ENCODE measurements at places on chromosomes 11 and 22.

DNA sequence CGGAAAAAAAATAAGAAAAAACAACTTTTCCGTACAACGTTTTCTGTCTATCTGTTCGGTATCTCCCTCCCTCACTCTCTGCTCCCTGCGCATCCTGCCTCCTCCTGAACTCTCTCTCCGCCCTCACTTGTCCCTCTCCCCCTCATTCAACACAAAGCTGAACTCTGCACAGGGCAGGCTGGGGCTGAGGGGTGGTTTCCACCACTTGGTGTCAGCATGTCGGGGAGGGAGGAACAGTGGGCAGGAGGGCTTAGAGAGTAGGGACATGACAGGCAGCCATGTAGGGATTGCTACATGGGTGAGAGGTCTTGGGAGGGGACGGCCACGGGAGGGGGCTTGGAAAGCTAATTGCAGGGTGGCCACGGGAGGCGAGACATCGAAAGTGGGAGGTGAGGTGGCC is 17.6 kb downstream of the SLC22A12 start:
- no peak for DNase-seq

GRCh38 chr11:96204721-96205459 is 138.1 kb downstream of the MAML2 start:
- no peak for DNase-seq

DNA sequence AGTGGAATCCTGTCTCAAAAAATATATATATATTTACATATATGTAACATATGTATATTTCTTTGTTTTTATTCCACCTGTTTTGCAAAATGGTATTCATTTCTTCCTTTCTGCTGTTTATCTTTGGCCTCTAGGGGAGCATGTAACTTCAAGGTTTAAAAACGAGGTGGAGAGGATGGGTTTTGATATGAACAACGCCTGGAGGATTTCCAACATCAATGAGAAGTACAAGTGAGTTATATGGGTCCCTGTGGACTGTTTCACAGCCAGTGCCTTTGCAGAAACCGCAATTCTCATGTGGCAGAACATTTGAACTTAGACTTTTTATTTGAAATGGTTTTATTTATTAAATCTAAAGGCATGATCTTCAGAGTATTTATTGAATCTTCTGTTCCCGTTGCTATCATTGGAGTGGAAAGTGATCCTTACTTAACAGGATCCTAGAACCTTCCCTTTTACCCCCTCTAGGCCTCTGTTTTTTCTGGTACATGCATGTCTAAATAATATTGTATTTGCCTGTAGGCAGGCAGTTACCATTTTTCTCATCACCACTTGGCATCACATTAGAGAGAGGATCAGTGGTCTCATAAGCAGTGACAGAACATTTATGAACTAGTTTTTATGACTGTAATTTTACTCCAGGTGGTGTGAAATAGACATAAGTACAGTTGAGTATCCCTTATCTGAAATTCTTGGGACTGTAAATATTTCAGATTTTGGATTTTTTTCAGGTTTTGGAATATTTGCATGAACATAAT is 81.5 kb upstream of the HORMAD2 start:
- DNase-seq = no peak

GRCh38 chr11:6321356-6321755 is 1.1 kb upstream of the CAVIN3 start:
- DNase-seq = no peak

GRCh38 chr22:47990481-47990880 is 1228.0 kb downstream of the TBC1D22A start:
- no peak for DNase-seq

GRCh38 chr22:37625737-37626136 is 13.7 kb upstream of the SH3BP1 start:
- DNase-seq = no peak

GRCh38 chr22:44587737-44588310 is 89.8 kb upstream of the RTL6 start:
- no peak for DNase-seq

- DNase-seq = no peak
Observed at GRCh38 chr11:65434057-65434666, 11.6 kb downstream of the NEAT1 start.

DNA sequence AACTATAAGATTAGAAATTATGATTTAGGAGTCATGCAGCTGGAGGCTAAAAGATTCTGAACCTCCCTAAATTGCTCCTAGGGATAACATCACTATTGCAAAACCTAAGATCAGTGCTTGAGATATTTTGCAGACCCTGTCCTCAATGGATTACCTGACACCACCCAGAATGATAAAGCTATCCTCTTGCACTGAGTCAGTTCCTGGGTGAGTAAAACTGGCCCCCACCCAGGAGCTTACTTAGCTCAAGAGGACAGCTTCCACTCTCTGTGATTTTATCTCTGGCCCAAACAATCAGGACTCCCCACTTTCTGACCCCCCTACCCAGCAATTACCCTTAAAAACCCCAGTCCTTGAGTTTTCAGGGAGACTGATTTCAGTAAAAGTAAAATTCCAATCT is 2074.4 kb upstream of the RAG2 start:
- DNase-seq = no peak

- DNase-seq = no peak
Observed at GRCh38 chr22:37304595-37305343, 22.5 kb downstream of the CYTH4 start.

- DNase-seq = no peak
Observed at GRCh38 chr11:108666373-108666772, 1.5 kb downstream of the DDX10 start.

GRCh38 chr22:18082467-18082866 is 4.7 kb downstream of the PEX26 start:
- no peak for DNase-seq

- no peak for DNase-seq
Observed at GRCh38 chr11:10526974-10527918, 13.7 kb downstream of the RNF141 start.

GRCh38 chr11:60872124-60872960 is 5.0 kb downstream of the ZP1 start:
- DNase-seq = no peak

DNA sequence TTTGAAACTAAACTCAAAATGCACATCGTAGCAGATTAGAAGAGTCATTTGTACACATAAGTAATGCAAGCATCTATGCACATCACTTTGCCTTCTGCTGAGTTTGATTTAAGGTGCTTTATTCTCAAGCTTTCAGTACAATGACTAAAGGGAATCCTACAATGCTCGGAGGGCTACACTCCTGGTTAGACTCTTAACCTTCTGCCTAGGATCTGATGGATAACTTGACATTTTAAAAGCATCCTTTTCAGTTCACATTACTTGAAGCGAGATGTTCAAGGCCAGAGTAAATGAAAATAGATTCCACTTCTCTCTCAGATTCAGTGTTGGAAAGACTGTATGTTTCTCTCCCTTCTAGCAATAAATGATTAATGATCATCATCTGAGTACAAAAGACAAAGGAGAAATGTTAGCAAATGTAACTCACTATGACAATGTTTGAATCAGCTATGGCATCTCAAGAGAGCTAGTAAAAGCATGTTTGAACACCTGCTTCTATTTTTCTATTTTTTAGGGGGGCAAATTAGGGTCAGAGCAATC is 259.2 kb upstream of the ANO3 start:
- no peak for DNase-seq

DNA sequence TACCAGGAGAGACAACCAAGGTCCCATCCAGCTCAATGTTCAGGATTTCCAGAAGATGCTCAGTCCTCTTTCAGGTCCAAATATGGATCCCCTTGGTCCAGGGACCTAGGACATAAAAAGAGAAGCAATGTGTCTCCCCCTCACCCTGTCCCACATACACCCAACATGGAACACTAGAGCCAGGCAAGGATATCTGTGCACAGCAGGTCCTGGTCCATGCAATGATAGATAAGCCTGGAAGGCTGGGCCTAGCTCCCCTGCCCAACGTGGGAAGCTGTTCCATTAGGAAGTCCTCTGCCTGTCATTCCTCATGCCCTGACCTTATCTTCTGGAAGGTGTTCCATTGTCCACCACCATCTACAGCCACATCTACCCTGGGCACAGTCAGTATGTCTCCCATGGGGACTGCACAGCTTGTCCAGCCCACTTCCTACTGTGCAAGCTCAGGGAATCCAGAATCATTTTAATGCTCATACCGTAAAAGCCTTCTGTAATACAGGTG is 1434.8 kb downstream of the TBC1D22A start:
- DNase-seq = no peak

DNA sequence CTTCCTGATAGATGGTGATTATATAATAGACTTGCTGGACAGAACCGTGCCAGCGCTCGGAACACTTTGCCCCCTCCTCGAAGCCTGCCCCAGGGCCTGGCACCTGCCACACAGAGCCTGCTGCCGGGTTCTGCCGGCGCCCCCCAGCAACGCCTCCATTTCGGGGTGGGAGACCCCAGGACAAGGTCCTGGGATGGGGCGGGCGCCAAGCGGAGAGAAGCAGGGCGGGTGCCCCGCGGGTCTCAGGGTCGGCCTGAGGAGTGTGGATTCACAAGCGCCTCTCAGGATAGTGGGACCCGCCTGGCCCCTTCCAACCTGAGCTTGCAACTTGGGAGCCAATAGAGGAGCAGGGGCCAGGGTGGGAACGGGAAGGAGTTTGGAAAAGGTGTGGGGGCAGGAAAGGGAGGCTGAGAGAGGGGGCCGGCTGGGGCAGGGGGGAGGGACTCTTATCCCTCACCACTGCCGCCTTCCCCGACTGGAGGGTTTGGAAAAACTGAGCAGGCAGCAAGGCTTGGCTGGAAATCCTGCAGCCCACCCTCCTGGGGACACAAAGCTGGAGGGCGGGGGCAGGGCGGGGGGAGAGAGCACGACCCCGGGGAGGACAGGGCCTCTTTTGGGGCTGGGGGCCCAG is 3.3 kb upstream of the BCL9L start:
- no peak for DNase-seq

DNA sequence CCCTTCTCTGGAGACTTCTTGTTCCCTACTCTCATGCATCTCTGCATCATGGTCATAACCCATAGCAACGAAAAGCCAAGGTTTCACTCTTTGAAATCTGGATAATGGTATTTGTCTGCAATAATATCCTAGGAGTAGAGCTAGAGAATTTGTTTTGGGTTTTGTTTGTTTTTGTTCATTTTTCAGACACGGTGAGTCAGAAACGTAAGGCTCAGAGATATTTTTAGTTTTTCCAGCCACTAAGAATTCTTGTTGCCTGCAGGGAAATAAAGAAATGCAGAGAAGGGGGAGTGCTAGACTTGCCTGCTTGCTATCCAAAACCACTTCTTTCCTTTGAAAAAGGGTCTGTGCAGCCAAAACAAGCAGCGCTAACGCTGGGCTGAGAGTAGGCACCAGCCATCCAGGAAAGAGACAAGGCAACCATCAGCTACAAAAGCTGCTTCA is 26.0 kb downstream of the POU2AF3 start:
- no peak for DNase-seq

- no peak for DNase-seq
Observed at GRCh38 chr11:1541474-1542204, 30.4 kb downstream of the DUSP8 start.

- DNase-seq = no peak
Observed at GRCh38 chr22:25134028-25134427, 65.6 kb upstream of the CRYBB3 start.

GRCh38 chr22:50174382-50175190 is 4.1 kb downstream of the PANX2 start:
- no peak for DNase-seq

DNA sequence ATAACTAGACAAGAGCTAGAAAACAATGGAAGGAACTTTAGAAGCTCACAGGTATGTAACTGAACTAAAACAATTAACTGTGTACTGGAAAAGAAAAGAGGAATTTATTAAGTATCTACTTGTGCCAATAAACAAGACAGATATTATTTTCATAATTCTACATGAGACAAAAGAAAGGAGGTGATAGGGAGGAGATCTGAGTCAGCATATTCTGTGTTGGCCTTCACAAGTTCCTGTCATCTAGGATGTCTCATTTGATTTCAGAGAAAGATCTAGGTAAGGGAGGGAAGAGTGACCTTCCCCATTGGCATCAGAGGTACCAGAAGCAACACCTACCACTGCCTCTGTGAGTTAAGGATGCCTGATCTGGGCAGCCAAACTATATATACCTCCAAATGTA is 34.8 kb upstream of the TEAD1 start:
- no peak for DNase-seq

DNA sequence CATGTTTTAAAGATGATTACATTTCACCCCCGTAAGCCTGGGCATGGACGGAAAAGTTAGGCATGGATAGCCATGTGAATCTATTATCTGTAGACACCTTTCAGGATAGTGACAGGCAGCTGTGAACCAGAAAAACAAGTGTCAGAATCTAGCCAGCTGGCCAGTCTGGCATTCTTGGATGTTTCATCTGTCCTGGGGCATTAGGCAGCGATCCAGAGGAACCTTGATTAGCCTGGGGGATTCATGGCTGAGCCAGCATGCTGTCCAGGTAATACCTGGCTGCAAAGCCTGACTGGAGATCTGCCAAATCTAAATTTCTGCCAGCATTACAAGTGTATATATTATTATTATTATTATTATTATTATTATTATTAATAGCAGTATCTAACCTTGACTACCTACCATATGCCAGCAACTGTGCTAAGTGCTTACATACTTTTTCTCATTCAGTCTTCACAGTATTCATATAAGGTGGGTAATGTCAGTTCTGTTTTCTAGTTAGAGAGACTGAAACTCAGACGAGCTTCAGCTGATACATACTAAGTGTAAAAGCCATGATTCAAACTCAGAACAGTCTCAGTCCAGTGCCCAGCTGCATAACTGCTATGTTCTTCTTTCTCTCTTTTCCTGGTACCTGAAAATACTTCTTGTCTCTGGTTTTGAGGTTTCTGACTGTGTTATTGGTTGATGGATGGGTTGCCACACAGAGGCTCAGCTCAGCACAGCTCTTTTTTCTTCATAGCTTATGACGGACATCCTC is 12.8 kb downstream of the BMAL1 start:
- no peak for DNase-seq

DNA sequence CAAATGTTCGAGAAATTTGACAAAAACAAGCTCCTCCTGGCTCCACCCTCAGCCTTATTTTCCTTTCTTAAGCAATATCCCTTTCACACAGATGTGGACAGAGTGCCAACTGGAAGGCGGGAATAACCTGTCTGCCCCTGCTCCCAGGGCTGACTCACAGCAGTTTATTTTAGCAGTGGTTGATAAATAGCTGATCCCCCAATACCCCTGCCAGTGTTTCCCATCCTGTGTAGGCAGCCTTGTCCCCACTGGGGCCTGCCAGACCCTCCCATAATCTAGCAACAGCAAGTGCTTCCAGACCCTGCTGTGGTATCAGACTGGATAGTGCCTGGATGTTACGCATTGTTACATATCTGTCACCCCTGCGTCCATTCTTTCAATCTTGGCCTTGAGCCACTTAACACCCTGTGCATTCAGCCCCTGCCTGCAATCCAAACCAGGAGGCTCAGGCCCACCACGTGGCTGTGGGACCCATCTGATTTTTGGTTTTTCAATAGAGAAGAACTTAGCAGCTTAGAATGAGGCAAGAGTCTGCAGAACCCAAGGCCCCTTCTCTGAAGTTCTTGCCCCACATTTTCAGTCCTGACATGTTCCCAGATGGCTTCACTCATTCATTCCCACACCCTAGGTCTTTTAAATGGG is 53.7 kb downstream of the PARVA start:
- no peak for DNase-seq

GRCh38 chr22:37690407-37690806 is 4.3 kb downstream of the NOL12 start:
- no peak for DNase-seq

GRCh38 chr22:46942799-46943785 is 180.6 kb downstream of the TBC1D22A start:
- no peak for DNase-seq

GRCh38 chr11:121249039-121249663 is 43.4 kb upstream of the SC5D start:
- DNase-seq = no peak

Data from stimulated activated CD4-positive, alpha-beta T cell treated with anti-CD3 and anti-CD28 coated beads, Interleukin-12 subunit alpha, Interleukin-12 subunit beta, amount 100 ng/mL, for 48 hours (primary cell).